ENCODE measurements at places on chromosomes 7 and 10.

GRCh38 chr7:81187753-81188152, 268.9 kb upstream of the SEMA3C start:
- no peak for DNase-seq

DNA sequence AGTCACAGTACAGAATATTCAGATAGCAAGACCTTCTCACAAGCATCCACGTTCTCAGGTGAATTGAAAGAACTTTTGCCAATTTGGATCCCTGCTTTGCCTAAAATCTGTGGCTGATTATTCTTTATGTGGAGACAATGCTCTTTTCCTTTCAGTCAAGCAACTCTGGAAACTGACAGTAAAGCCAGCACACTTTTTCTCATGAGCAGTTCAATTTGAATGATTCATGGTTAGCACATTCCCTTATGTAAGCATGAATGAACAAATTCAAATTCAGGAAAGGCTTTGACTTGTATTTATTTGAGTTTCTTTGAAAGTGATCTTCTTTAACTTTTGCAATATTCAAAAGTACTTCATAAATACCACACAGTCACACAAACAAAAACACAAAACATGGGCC, 57.6 kb downstream of the MEOX2 start:
- DNase-seq = no peak

GRCh38 chr7:111855842-111856227, 293.5 kb upstream of the IMMP2L start:
- no peak for DNase-seq

- no peak for DNase-seq
Measured at GRCh38 chr10:6539833-6540232, 40.2 kb downstream of the PRKCQ start.

GRCh38 chr10:118939211-118940007, 90.1 kb upstream of the NANOS1 start:
- no peak for DNase-seq

DNA sequence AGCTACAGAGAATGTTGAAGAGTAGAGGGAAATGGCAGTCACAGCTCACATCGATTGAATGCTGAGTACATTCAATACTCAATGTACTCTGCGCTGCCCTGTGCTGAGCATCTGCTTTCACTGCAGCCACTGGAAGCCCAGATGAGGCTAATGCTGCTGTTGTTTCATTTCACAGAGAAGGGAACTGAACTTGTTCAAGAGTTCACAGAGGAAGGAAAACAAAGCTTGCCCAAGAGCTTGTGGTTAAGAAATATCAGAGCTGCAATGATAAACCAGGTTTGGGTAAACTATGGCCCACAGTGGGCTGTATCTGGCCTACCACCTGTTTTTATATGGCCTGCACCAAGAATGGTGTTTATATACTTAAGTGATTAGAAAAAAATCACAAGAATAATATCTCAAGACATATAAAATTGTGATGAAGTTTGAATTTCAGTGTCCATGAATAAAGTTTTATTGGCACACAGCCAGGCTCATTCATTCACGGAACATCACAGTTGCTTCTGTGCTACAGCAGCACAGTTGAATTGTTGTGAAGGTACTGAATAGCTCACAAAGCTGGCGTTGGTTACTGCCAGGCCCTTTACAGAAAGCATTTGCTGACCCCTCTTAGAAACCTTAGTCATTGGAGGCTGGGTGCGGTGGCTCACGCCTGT, 64.1 kb downstream of the CFAP58 start:
- DNase-seq = no peak

DNA sequence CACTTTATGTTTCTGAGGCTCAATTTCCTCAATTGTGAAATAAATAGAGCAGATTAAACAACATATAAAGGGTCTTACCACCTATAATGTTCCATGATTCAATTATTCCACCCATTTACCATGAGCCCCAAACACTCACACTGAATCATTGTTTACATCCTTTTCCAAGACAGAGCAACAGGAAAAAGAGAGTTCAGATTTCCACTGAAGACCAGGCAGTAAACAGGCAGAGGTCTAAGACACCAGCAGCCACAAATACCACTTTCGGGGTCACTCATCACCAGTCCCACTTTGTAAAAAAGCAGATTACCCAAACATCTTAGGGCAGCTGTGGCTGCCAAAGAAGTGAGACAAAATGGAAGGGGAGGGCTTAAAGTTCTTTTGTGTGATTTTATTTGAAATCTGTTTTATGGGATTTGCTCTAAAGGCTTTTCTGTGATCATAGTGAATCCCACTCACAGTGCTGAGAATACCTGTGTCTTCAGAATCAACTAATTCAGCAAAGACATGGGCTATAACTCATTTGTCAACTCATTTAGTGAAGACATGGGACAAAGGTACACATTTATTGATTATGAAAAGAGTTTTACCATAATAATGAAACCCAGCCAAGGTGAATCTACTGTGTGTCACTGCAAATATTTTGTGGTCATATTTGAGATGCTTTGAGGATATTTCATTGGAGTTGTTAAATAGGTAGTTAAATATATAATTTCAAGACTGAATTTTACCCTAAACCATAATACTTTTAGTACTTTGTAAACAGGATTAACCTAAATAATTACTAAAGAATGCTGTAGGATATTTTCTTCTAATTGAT, 24.8 kb upstream of the DLD start:
- no peak for DNase-seq

DNA sequence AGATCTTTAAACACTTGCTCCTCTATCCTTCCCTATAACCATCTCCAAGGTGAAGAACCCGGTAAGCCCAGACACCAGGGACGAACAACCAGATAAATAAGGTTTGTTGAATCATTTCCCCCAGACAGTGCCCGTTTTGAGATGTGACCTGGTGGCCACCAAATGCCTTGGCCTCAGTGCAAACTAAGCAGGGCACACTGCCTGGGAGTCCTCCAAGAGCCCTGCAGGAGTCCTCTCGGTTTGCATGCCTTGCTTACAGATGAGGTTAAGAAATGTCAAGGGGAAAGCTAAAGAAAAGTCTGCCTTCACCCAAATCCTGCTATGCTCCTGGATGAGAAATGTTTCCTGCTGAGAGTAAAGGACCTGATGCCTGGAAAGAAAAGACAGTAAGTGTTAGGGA, 31.6 kb downstream of the SLIT1 start:
- DNase-seq = no peak

GRCh38 chr10:44183667-44184632, 200.9 kb downstream of the CXCL12 start:
- no peak for DNase-seq

GRCh38 chr7:134660242-134660785, 13.7 kb downstream of the BPGM start:
- DNase-seq = no peak

DNA sequence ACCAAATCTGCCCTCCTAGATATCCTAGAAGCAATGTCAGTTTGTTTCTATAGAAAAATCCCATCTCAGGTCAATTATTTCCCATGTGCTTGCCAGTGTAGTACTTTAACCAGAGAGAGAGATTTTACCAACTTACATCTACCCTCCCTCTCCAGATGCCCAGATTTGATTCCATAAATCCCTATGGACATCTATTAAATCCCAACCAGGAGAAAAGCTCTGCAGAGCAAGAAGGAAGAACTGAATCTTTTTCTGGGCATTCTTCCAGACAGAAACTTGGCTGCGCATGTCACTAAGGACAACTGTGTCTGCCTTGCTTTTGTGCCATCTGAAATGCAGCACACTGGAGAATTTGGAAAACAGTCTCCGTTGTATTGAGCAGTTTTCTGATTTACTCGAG, 597.6 kb downstream of the SORCS1 start:
- no peak for DNase-seq

- no peak for DNase-seq
Measured at GRCh38 chr10:31121757-31122577, 90.3 kb upstream of the ZNF438 start.

- DNase-seq = no peak
Measured at GRCh38 chr10:19778996-19779395, 37.2 kb upstream of the PLXDC2 start.

DNA sequence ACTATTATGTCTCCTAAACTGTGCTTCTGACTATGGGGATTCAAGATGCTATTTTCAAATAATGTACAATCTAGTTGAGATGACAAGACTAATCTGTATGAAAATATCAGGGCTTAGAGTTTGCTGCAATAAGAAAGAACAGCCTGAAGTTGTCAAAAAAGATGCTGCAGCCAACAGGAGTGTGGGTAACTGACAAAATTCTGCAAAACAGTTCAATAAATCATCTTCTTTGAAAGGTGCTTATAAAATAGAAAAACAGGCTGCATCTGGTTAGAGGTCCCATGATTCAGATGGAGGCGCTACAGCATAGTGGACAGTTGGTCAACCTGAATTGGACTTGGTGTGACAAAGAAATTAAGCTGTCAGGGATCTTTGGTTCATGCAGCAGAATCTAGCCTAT, 511.0 kb downstream of the XPNPEP1 start:
- DNase-seq = no peak

DNA sequence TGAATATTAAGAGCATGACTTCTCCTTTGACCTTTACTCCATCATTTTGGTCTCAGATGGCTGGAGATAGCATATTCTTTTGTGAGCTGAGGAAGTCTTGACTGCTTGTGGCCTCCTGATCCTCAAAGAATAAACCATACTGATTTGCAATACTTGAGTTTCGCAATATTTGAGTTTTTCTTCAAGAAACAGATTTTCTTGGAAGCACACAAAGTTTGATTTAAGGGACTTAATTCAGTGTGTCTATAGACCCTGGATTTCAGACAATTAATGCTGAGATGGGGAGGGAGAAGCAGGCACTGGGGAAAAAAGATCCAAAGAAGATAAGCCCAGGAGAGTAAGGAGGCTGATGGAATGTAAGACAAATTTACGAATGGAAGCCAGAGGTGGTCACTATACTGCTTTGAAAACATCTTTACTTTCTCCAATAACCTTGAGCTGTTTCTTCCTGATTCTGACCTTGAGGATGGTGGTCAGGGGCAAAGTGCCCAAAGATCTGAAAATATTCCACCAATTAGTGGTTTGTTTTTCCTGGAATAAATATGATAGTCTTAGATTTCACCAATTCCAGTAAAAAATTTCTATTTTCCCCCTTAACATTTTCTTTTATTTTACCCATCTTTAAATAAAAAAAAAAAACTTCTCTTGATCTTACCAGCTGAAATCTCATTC, 7.5 kb downstream of the EPDR1 start:
- DNase-seq = no peak

GRCh38 chr10:66723608-66724400, 202.0 kb upstream of the LRRTM3 start:
- no peak for DNase-seq

DNA sequence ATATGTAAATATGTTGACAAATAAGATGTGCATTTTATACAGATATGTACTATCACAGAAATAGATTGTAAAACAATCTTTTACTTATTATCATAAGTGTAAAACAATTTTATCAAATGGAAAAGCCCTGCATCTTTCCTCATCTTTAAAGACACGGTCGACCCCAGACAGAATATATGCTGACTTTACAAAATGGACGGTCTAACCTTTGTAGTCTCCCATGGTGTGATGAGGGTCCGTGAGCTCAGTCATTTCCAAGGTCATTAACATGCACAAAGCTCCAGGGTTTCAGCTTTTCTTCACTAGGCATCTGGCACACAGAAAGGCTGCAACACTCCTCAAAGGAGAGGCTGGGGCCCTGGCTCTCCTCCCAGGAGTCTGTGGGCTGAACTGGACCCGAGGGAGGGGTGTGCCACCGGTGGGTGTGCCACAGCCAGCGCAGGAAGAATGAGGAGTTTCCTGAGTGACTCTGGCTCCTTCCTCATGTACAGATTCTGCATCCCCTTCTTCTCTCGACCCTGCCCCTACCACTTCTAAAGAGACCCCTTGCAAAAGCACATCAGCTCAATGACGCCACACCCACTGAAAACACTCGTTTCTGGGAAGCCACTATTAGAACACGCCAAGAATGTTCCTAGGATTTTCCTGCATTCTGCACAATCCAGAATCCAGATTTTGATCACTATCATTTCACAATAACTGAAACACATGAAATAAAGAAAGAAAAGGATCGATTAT, 26.2 kb upstream of the ABLIM1 start:
- no peak for DNase-seq

DNA sequence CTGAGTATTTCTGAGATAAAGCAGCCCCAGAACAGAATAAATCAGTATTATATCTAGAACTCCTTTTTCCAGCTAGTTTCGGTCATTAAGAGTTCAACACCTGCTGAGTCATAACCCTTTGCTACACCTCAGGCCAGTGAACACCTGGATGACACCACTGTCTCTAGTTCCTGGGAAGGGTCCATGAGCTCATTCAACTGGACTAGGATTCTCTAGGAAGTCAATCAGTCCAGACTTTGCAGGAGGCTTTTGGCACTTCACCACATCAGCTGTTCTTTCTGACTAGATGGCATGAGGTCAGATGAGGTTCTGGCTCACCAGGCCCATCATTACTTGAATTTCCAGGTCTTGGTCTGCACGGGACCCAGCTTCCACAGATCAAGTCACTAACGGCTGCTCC, 11.7 kb downstream of the SLC39A12 start:
- DNase-seq = no peak

GRCh38 chr7:121337398-121337797, 8.6 kb downstream of the WNT16 start:
- no peak for DNase-seq

DNA sequence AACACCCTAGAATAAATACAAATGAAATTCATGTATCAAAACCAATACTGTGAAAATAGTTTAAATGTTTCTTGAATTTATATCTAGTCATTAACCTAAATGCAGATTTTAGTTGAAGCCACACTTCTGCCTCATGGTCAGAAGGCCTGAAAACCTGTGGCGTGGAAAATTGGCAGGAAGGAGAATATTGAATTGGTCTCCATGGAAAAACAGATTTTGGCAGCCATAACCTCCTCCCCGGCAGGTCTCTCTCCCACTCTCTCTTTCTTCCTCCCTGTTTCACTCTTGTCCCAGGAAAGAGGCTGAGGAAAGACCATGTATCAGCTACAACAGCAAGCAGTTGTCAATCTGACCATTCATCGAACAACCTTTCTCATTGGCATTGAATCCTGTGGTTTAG, 160.6 kb upstream of the YAE1 start:
- no peak for DNase-seq

- no peak for DNase-seq
Measured at GRCh38 chr10:78960316-78960800, 108.4 kb upstream of the ZMIZ1 start.

- no peak for DNase-seq
Measured at GRCh38 chr7:130941322-130942210, 207.6 kb upstream of the KLF14 start.

DNA sequence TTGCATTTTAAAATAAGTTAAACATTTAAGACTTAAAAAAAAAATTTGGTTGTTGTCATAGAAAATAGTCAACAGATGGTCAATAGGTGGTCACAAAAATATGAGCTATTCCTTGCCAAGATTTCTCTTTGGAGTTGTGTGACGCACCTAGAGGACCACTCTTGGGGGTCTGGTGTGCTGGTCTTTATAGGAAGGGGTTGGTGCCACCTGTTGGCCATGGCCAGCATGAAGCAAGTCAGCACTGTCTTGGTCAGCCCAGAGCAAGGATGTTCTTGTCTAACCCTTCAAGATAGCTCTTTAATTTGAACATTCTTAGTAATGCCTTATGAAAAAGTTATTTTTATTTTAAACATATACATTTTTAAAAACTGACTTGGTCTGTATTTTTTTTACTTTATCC, 267.9 kb upstream of the CNTNAP2 start:
- no peak for DNase-seq

- DNase-seq = no peak
Measured at GRCh38 chr7:124723012-124723411, 42.6 kb downstream of the GPR37 start.

- peak; percentile 50 for DNase-seq
Measured at GRCh38 chr10:118754229-118754555, 578 bp downstream of the CACUL1 start.

Measured in activated T-cell treated with anti-CD3 and anti-CD28 coated beads, Interleukin-2, amount 50 U/mL, for 1 hour (primary cell).